Activated T-helper 1 cell treated with anti-CD3 and anti-CD28 coated beads, Interleukin-2, amount 50 U/mL, for 16 hours (primary cell): ENCODE measurements at places on chromosomes 2 and 18.

- DNase-seq, result no peak
Observed at GRCh38 chr18:40883271-40883670, 1071.8 kb upstream of the PIK3C3 start.

GRCh38 chr2:71697106-71698004 is 244.0 kb downstream of the DYSF start:
- no peak for DNase-seq

- no peak for DNase-seq
Observed at GRCh38 chr18:22711192-22711685, 221.9 kb upstream of the RBBP8 start.

- DNase-seq, result no peak
Observed at GRCh38 chr2:11213975-11214374, 58.7 kb downstream of the SLC66A3 start.

- no peak for DNase-seq
Observed at GRCh38 chr18:7855671-7856070, 288.6 kb downstream of the PTPRM start.

GRCh38 chr2:108553209-108553919 is 19.1 kb downstream of the LIMS1 start:
- no peak for DNase-seq

DNA sequence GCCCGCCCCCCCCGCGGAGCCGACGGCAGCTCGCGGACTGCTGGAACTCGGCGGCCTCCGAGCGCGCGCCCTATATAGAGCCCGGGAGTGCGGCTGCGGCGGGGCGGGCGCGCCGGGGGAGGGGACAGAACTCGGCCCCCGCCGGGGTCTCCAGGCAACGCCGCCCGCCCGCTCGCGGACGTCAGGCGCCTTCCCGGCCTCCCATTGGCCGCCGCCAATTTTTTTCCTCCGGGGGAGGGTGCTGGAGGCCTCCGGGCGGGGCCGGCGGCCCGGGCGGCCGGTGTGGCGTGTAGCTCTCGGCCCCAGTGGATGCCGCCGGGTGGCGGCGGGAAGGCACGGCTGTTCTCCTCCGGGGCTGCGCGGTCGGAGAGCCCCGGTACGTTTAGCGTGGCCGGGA is at the start of gene ZFP36L2:
TSS of gene ZFP36L2 (minus strand) at position 49 of the 397 bp plus-strand sequence. CDS start 291 bp downstream, outside the sequence.
- peak; percentile 94 for DNase-seq

DNA sequence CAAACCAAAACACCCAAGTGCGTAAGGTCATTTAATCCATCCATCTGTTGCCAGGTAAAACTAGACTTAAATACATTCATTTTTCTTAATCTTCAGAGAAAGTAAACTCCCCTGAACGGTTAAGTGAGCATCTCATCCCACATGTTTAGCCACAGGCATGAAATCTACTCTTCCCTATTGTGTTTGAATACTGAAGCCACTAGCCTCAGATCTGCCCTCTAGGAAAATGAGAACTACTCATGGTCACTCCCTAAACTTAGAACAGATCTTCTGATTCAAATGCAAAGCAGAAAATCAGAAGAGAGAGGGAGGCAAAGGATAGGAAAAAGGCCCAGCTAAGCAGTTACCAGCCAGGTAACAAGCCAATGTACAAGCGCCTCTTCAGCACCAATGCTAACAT is 7.1 kb downstream of the TMEM247 start:
- no peak for DNase-seq

DNA sequence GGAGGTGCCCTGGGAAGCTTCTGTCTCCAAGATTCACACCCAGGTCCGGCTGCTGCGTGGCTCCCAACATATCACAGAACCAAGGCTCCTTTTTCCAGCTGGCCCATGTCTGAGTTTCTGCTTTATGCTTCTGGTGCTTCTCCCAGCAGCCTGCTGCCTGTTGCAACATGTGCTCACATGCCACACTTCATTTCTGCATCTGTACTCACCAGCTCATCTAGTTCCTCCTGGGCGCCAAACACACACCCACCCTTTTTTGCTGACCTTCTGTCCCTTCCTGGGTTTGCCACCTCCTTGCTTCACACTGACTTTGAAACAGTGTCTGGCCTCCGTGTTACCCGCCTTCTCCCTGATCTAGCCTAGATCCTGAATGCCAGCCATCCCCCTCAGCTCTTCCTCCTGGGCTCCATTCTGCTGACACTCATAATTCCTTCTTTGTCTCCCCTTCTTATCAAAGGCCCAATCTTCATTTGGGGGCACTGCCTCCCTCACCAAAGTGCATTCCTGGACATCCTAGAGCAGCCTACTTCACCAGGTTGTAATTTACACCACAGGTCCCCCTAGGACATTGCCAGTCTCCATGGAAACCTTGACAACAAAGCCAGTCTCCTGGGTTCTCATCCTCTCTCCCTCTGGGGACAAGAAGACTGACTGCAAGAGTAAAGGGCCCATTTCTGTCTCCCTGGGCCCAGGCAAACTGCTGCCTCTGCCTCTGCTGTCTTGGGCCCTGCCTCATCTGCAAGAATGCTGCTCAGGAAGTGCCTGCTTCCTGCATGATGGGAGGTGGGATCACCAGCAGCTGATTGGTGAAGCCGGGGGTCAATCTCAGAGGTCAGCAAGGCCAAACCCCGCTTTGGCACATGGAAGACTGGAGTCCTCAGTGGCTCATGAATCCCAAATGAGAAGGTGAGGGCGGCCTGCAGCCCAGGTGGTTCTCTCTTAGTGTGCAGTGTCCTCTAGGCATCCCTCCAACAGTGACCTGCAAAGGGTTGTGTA is 13.9 kb upstream of the PROM2 start:
- no peak for DNase-seq

GRCh38 chr2:53347269-53347668 is 420.3 kb upstream of the CHAC2 start:
- no peak for DNase-seq

GRCh38 chr18:22700920-22701319 is 232.2 kb upstream of the RBBP8 start:
- DNase-seq, result no peak
